ENCODE measurements at places on chromosomes 1 and 21.

- no peak for DNase-seq
These were observed 163.5 kb upstream of the LMO4 start for GRCh38 chr1:87165177-87165576.

DNA sequence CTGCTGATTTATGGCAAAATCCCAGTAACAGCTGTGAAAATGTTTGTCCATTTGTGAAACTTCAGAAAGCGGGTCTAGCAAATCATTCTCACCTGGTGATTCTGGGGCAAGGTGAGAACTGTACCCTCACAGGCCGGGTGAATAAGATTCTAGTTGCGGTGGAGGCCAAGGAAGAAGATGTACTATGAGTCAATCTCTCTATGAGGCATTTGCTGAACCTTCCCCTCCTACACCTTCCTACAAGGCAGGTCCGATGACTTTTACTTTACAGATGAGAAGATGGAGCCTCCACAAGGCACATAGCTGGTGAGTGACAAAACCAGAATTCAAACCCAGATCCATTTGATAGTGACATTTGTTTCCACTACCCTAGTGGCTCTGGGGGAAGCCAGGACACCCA, 72.7 kb downstream of the BACH1 start:
- no peak for DNase-seq

DNA sequence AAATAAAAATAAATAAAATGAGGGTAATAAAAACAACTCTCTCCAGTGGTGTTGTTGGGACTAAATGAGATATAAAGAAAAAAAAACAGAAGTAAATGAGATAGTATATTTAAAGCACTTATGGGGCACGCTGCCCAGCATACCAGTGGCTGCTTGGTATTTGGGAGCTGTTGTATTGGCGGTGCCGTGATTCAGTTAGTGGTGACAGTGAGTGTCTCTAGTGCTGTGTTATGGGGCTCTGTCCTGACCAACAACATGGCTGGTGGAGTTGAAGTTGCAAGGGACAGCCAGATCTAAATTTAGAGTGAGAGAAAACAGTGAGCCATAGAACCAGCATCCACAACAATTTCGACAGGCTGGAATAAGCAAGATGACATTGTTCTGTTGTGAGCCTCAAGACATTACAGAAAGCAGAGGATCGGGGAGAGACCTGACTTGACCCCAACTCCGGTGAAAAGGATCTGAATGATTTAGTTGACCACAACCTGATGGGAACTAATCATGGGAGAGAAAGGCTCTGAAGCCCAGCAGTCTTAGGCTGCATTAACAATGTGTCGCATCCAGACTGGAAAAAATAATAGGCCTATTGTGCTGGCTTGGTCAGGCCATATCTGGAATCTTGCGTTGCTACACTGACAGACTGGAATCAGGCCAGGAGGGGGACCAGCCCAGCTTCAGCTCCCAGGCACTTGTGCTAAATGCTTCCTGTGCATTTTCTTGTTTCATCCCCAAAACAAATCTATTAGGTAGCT, 2.4 kb upstream of the MFSD2A start:
- DNase-seq, result no peak

DNA sequence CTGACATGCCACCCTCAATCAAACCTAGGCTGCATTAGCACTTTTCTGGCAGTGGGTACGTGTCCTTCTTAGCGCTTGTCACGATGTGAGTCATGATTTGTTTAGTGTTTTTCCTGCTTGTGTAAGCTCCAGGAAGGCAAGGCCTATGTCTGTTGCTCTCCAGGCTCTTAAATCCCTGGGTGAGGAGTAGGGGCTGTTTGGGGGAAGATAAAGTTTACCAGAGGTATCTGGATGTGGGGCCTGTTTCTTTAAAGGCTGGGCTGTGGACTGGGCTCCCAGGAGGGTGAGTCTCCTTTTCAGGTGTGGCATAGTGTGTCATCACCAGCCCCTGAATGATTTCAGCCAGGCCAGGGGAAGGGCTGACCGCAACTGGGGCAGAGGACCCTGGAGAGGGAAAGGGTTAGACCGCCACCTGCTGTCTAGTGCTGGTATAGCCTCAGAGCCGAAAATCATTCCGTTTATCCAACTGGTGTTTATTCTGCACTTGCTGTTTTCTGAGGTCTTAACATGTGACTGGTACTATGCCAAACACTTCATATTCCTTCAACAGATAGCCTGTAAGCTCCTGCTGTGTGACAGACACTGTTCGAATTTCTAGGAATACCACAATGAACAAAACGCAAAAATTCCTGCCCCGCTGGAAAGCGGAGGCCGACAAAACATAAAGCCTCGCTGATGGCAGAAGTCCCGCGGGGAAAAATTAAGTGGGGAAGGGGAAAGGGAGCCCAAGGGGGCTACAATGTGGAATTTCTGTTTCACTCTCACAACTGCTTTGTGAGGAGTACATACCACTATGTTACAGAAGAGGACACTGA, 9.7 kb downstream of the SERINC2 start:
- DNase-seq, result no peak

DNA sequence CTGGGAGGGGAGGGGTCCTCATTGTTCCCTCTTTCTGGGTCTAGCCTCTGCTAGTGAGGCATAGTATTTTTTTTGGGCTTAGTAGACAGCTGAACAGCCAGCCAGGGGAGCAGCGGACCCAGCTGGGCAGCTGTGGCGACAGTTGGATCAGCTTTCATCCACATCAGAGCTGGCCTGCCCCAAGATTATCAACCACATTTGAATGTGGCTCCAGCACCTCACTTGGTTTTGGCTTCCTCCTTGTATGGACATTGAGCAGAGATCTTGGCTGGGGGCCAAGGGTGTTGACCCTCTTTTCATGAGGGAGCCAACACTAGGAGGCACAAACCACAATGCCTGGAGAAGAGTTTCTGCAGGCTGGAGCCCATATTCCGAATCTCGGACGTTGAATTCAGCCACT, 25.0 kb downstream of the WNT4 start:
- DNase-seq, result no peak

- no peak for DNase-seq
These were observed 11.0 kb downstream of the DNM3 start for GRCh38 chr1:171852272-171852671.

GRCh38 chr1:45557422-45557944, 6.9 kb downstream of the AKR1A1 start:
- DNase-seq, result no peak

GRCh38 chr1:226779561-226779960, 40.5 kb upstream of the ITPKB start:
- DNase-seq, result no peak

DNA sequence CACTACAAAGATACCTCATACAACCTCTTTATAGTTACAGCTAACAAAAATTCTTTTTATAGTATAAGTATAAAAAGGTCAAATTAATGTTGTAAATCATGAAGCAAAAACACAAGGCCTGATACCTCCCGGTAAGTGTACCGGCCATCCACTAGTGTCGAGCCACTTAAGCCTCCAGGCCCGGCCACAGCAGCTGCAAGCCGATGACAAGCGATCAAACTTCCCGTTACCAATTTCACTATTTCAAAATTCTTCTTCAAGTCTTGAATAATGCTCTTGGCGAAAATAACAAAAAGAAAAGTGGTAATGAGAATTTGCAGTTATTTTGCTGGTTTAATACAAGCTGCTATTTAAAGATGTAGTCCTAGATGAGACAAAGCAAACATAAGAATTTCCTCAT, 67.6 kb downstream of the USP24 start:
- no peak for DNase-seq

- DNase-seq, result no peak
These were observed 12.3 kb downstream of the OR2T11 start for GRCh38 chr1:248622570-248623001.

GRCh38 chr1:55015731-55016620, 17.2 kb downstream of the BSND start:
- DNase-seq, result no peak

GRCh38 chr1:212242288-212242984, 42.8 kb upstream of the PPP2R5A start:
- no peak for DNase-seq

GRCh38 chr1:203425663-203425975, 50.0 kb upstream of the PRELP start:
- no peak for DNase-seq

- DNase-seq, result no peak
These were observed 53.8 kb downstream of the FAM78B start for GRCh38 chr1:166113031-166113430.

- no peak for DNase-seq
These were observed 33.0 kb downstream of the PDE4B start for GRCh38 chr1:65825741-65826140.

- DNase-seq, result no peak
These were observed 15.9 kb upstream of the SAMD11 start for GRCh38 chr1:907611-908451.

GRCh38 chr1:113990961-113991360, 11.7 kb downstream of the OLFML3 start:
- DNase-seq, result no peak

- no peak for DNase-seq
These were observed 10.7 kb upstream of the ELOA start for GRCh38 chr1:23732363-23733224.

DNA sequence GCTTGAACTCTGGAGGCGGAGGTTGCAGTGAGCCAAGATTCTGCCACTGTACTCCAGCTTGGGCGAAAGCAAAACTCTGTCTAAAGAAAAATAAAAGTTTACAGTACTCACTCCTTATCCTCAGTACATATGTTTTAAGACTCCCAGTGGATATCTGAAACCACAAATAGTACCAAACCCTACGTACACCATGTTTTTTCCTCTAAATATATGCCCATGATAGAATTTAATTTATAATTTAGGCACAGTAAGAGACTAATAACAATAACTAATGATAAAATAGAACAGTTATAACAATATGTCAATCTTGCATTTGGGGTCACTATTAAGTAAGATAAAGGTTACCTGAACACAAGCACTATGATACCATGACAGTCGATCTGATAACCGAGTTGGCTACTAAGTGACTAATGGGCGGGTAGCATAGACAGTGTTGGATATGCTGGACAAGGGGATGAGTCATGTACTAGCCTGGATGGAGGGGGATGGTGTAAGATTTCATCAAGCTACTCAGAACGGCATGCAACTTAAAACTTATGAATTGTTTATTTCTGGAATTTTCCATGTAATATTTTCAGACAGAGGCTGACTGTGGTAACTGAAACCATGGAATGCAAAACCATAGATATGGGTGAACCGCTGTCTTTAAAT, 43.7 kb downstream of the ST7L start:
- DNase-seq, result no peak

DNA sequence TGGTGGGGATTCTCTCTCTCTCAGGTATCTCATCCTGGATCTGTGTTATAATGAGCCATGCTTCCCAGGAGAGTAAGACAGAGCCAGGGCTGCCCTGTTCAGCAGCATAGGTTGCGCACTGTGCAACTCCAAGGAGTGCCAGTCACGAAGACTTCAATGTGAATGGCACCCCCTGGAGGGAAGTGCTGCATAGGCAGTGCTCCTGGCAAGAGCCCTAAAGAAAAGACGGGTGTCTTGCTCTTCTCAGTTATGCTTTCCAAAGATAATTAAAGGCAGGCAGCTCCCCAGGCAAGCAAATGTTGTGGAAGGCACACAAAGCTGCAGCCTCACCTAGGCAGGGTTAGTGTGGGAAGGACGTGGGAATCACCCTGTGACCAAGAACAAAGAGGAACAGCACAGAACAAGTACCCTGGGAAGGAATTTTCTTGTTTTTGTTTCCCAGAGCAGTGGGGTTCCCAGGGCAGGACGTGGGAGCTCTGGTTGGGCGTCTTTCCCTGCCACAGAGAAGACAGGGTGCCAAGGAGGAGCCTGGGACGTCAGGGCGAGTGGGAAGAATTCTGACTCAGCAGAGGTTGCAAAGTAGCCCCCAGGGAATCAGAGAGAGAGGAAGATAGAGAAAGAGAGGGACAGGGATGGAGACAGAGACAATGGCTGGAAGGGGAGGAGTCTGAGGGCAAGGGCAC, 120.9 kb downstream of the KCNN3 start:
- DNase-seq, result no peak

Data from T-helper 1 cell (primary cell).